ENCODE measurements at places on chromosomes 13 and 19. TPM values are rescaled to one million over a fixed set of nuclear protein-coding genes. Genes with fewer than 3 reads are reported as not detected.

DNA sequence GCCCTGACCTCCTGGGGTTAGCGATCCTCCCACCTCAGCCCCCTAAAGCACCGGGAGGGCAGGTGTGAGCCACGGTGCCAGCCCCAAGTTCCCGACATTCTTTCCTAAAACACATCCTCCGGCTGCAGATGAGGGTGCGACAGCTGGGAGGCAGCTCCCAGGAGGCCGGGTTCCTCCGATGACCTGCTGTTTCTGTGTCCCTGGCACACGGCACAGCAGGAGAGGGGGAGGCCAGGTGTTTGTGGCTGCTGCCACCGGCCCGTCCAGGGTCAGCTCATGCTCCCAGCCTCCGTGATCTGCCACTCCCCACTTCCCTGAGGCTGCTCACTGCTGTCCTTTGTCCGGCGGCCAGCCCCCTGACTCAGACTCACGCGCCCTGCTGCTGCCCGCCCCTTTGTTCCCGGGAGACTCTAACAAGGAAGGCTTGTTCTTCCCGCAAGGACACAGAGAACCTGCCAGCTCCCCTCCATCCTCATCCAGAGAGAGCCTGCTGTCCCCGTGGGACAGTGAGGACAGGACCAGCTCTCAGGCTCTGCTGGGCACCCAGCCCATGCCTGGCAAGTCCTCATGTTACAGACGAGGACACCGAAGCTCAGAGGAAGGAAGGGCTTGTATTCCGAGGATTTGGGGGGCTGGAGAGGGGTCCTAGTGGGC, 10.6 kb upstream of the MADCAM1 start:
- no peaks in the 10 kb centered on the region for H3K36me3 ChIP-seq
- H3K4me1 ChIP-seq: no peaks in the 10 kb centered on the region
- DNase-seq: no peak

GRCh38 chr19:15010501-15011300, 31.0 kb upstream of the SLC1A6 start:
- DNase-seq: no peak
- H3K36me3 ChIP-seq: no peaks in the 10 kb centered on the region
- H3K27me3 ChIP-seq: no peaks in the 10 kb centered on the region

DNA sequence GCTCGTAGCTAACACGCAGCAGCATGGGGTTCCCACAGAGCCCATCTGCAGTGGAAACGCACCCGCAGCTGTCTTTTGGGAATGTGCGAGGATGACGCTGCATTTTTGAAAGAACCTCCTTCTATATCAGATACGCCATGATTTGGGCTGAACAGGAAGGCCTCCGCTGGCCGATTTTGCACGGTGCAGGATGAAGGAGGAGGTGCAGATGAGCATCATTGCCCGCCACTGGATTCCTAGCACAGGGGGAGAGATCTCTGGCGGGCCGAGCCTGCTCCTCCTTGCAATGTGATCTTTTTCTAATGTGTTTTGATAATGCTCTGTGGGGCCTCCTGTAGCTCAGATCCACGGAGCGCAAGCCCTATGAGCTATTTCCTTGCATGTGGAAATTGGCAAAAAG, 55.5 kb downstream of the EFNB2 start:
- H3K36me3 ChIP-seq: no peaks in the 10 kb centered on the region
- H3K4me3 ChIP-seq: no peak overlapping the region
- H3K27ac ChIP-seq: peak overlapping the region; percentile 35
- no peaks in the 10 kb centered on the region for H3K27me3 ChIP-seq
- DNase-seq: no peak

DNA sequence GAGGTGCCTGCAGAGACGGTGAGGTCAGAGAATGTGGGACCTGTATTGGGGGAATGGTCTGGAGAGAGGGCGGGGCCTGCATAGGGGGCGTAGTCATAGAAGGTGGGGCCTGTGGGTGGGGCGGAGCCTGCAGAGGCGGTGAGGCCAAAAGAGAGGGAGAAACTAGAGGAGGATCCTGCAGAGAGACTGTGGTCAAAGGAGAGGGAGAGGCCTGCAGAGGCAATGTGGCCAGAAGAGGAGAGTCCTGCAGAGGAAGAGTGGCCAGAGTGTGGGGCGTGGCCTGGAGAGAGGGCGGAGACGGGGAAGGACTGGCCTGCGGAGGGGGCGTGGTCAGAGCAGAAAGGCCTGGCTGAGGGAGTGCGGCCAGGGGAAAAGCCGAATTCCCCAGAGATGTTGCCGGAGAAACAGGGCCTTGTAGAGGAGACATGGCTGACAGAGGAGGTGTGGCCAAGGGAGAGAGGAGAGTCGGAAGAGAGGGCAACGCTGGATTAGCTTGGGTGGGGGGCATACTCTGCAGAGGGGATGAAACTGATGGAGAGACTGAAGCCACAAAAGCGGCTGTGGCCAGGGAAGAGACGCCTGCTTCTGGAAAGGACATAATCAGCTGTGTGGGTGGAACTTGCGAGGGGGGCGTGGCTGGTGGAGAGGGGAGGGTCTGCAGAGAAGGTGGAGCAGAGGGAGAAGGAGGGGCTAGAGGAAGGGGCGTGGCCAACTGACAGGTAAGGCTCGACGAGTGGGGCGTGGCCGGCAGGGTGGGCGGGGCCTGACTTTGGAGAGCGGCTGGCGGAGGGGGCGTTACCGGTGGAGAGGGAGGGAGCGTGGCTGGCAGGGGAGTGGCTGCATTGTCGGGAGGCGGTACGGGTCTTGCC, 2.5 kb downstream of the PRR36 start:
- H3K36me3 ChIP-seq: no peaks in the 10 kb centered on the region
- DNase-seq: peak; percentile 82
- peaks cover 19% of the 10 kb centered on the region for H3K27me3 ChIP-seq
- peaks cover 27% of the 10 kb centered on the region for H3K4me1 ChIP-seq
- no peak overlapping the region for H3K27ac ChIP-seq
- H3K4me3 ChIP-seq: no peak overlapping the region

DNA sequence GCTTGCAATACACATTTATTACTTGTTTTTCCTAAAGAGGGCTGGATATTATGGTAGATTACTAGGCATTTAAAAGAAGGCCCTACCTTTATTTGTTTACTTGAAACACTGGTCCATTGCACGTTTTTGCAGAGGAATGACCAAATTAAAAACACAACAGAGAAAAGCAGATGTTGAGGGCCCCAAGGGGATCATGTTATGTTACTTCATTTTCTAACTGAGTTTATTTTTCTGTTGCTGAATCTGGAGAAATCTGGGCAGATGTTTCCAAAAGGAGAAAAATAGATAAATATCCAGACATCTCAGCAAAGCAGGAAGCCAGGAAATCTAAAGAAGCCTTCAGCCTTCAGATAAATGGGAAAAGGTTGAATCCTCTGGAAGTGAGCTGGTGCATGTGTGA, 353.0 kb downstream of the NDFIP2 start:
- no peaks in the 10 kb centered on the region for H3K4me1 ChIP-seq
- H3K27me3 ChIP-seq: no peaks in the 10 kb centered on the region
- H3K27ac ChIP-seq: no peak overlapping the region

DNA sequence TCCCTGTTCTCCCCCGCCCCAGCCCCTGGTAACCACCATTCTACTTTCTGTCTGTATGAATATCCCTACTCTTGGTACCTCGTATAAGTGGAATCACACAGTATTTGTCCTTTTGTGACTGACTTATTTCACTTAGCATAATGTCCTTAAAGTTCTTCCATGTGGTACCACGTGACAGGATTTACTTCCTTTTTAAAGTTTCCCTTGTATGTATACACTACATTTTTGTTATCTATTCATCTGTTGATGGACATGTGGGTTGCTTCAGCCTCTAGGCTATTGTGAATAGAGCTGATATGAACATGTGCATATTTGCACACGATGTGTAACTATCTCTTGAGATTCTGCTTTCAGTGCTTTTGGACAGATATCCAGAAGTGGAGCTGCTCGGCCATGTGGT, 59.6 kb upstream of the GJB6 start:
- H3K27me3 ChIP-seq: no peaks in the 10 kb centered on the region
- no peak overlapping the region for H3K27ac ChIP-seq
- DNase-seq: no peak

DNA sequence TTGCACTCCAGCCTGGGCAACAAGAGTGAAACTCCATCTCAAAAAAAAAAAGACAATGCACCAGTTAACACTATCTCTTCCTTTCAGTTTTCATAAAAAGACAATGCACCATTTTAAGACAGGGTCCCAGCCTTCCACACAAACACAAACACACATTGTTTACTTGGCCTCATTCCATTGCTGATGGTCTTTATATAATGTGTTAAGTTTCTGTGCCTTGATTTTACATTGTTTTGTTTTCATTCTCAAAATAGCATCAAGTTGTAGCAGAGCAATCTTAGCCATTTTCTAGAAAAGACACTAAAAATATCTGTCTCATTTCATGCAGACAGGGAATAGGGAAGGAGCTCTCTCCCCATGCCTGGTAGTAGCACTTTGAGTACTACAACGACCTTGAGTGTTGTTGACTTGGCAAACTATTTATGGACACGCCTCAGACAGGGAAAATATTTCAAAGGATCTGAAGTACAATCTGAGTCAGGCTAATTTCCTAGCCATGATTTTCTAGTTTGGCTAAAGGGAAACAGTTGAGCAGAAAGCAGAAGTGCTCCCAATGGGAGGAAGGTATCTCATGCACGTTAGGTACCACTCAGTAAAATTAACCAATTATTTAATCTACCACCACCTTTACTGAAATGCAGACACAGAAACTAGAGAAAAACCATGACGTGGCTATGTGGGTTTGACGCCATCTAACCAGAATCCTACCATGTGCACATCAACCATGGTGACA, 120.6 kb downstream of the ABCC4 start:
- DNase-seq: no peak
- no peak overlapping the region for H3K4me3 ChIP-seq
- H3K27ac ChIP-seq: no peak overlapping the region
- no peaks in the 10 kb centered on the region for H3K4me1 ChIP-seq
- no peaks in the 10 kb centered on the region for H3K27me3 ChIP-seq
- no peaks in the 10 kb centered on the region for H3K36me3 ChIP-seq

The ZNF568 gene
- 10.2 TPM for total RNA-seq

The LPAR2 gene
- 3.8 TPM for total RNA-seq

The VSTM2B gene
- not detected for total RNA-seq

The ZNF177 gene
- 8.7 TPM for total RNA-seq

The IGFL3 gene
- total RNA-seq: not detected

The LRRC63 gene
- not detected for total RNA-seq

The CBY2 gene
- not detected for total RNA-seq
